CD8-positive, alpha-beta memory T cell (primary cell): ENCODE measurements at places on chromosomes 12 and 14. TPM values are rescaled to one million over a fixed set of nuclear protein-coding genes. Genes with fewer than 3 reads are reported as not detected.

The SPX gene
- not detected for polyA plus RNA-seq

The EGLN3 gene
- 2.5 TPM for polyA plus RNA-seq

The TOMM20L gene
- not detected for polyA plus RNA-seq

The VRTN gene
- not detected for polyA plus RNA-seq

The INHBC gene
- not detected for polyA plus RNA-seq

The KLRC3 gene
- polyA plus RNA-seq, result 7.1 TPM

The KRT72 gene
- not detected for polyA plus RNA-seq

DNA sequence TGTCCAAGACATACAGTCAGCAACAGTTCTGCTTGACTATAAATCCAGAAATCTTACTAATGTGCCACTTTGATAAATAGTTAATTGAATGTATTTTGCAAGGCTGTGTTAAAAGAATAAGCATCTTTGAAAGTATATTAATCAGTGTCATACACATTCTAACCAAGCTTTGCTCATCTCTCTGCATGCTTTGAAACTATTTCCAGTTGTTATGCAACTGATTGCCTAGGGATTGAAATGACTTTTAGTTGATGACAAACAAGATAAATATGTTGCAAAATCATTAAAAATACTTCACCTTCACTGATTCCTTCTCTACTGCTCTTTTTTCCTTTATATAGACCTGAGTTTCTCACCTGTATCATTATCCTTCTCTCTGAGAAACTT lies 91.3 kb downstream of the AEBP2 start:
- no peaks in the 10 kb centered on the region for H3K36me3 ChIP-seq
- no peak overlapping the region for H3K27ac ChIP-seq
- no peak for DNase-seq
- no peak overlapping the region for H3K4me3 ChIP-seq
- H3K4me1 ChIP-seq, result peaks cover 6% of the 10 kb centered on the region
- H3K27me3 ChIP-seq, result no peaks in the 10 kb centered on the region

GRCh38 chr12:25997201-25997963 lies 38.9 kb downstream of the RASSF8 start:
- H3K27ac ChIP-seq, result no peak overlapping the region
- no peaks in the 10 kb centered on the region for H3K27me3 ChIP-seq
- H3K4me3 ChIP-seq, result no peak overlapping the region
- DNase-seq, result no peak
- H3K4me1 ChIP-seq, result no peaks in the 10 kb centered on the region
- no peaks in the 10 kb centered on the region for H3K36me3 ChIP-seq

DNA sequence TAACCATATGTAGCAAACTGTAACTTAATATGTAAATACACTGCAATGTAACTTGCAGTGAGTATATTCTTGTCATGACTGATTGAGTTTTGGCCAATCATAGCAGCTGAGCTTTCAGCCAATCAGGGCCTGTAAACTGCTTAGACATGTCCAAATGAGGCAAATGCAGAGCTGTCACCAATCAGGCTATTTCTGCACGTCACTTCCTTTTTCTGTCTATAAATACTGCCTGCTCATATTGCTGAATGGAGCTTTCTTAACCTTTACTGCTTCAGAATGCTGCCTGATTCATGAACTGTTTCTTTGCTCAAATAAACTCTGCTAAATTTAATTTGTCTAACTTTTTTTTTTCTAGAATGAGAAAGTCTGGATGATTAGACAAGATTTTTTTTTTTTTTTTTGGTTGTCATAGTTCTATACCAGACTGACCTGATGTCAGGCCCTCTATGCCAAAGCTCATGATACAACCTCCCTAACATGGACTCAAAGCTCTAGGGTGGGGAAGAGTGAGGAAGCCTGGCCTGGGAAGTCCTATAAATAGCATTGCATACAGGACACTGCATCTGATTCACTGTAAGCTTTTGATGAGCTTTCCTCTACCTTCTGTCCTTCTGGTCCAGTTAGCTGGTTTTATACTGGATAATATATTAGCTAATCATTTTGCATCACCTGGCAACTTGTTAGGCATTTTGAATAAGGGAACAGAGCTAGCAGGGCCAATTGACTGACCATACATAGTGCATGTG lies 12.0 kb downstream of the MGP start:
- no peaks in the 10 kb centered on the region for H3K4me1 ChIP-seq
- H3K27ac ChIP-seq, result no peak overlapping the region
- no peak for DNase-seq

DNA sequence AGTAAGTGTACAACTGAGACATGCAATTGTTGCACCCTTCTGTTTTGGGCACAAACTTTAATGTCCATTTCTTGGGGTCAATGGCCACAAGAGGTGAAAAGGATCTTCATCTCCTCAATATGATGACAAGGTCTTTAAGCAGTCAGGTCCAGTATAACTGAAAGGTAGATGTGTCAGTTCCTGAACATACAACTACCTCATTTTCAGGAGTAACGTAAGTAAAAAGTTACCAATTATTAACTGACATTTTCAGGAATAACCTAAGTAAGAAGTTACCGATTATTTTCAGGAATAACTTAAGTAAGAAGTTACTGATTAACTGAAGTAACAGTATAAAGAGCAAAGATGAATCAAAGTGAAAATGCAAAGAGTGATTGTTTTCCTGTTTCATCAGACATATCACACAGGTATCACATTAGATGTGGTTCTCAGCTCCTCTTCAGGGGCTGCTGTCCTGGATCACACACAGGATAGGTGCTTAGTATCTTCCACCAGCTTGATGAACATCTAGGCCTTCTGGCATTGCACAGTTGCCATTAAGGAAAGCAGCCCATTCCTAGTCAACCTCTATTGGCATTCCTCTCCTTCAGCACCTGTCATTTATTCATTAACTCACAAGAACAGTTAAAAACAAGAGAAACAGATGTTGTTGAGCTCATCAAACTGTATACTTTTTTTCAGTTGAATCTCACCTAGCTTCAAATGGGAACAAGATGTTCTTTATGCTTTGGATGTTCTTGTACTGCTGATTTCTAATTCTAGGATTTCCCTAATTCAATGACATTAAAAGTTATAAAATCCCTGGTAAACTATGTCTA lies 200.0 kb downstream of the FOXG1 start:
- DNase-seq, result no peak
- H3K4me1 ChIP-seq, result no peaks in the 10 kb centered on the region
- no peaks in the 10 kb centered on the region for H3K36me3 ChIP-seq
- no peak overlapping the region for H3K27ac ChIP-seq

GRCh38 chr12:50066402-50066801 lies 9.0 kb downstream of the ASIC1 start:
- H3K4me3 ChIP-seq, result no peak overlapping the region
- H3K36me3 ChIP-seq, result no peaks in the 10 kb centered on the region
- no peaks in the 10 kb centered on the region for H3K4me1 ChIP-seq
- H3K27me3 ChIP-seq, result no peaks in the 10 kb centered on the region
- H3K27ac ChIP-seq, result no peak overlapping the region
- DNase-seq, result no peak

- no peak overlapping the region for H3K27ac ChIP-seq
- DNase-seq, result no peak
- no peaks in the 10 kb centered on the region for H3K4me1 ChIP-seq
- H3K27me3 ChIP-seq, result no peaks in the 10 kb centered on the region
- no peaks in the 10 kb centered on the region for H3K36me3 ChIP-seq
Observed at GRCh38 chr14:77219591-77219990, 38.0 kb downstream of the TMEM63C start.

GRCh38 chr12:21831791-21832344 lies 57.4 kb upstream of the KCNJ8 start:
- H3K4me1 ChIP-seq, result no peaks in the 10 kb centered on the region
- no peaks in the 10 kb centered on the region for H3K36me3 ChIP-seq
- H3K4me3 ChIP-seq, result no peak overlapping the region
- H3K27ac ChIP-seq, result no peak overlapping the region
- DNase-seq, result no peak
- H3K27me3 ChIP-seq, result no peaks in the 10 kb centered on the region

DNA sequence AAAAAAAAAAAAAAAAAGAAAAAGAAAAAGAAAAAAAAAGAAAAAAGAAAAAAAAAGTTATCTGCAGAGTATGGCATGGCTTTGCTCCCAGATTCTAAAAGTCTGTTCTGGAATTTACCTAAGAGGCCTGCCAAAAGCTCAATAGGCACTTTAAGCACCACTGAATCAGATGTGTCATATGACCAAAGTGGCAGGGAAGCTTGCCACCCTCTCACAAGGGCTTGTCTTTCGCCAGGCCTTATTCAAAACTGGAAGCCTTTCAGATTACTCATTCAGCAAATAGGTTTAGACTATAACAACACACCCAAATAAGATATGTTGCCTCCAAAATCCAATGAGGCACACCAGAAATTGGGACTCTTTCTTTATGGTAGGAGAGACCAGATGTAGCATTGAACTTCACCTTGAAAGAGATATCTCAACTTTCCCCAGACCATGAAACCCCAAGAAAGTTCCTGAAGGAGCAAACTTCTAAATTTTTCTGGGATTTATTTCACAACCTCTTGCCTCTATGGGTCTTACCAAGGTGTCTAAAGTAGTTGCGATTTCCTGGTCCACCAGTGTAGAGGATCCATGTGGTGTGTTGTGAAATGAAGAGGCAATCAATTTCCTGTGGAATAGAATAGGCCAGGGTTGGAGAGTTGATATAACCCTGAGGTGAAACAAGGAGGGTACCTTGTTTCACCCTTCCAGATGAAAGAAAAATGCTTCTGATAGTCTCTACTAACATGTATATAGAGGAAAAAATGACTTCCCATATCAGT lies 218.8 kb downstream of the DAD1 start:
- H3K36me3 ChIP-seq, result no peaks in the 10 kb centered on the region
- no peak overlapping the region for H3K27ac ChIP-seq
- no peak overlapping the region for H3K4me3 ChIP-seq
- DNase-seq, result no peak
- no peaks in the 10 kb centered on the region for H3K4me1 ChIP-seq

DNA sequence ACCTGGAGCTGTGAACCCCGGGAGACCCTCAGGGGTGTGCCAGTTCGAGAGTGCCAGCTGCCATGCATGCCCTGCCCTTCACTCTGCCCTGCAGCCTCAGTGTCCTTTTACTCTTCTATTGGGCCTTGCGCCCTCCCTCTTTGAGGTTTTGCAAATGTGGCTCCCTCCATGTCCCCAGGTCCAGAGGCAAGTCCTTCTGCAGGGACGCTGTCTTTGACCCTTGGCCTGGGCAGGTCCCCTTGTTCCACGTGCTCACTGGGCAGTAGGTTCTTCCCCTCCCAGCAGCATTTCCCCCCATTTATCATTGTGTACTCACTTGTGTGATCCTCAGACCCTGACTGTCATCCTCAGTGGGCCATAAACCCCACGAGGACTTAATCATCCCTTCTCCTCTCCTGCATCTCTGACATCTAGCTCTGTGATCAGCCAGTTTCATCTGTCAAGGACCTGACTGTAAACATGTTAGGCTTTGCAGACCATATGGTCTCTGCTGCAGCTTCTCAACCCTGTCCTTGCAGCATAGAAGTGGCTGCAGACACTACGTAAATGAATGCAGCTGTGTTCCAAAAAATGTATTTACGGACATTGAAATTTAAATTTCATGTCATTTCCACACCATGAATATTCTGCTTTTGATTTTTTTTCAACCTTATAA lies 36.6 kb downstream of the TSPAN9 start:
- no peaks in the 10 kb centered on the region for H3K27me3 ChIP-seq
- H3K4me1 ChIP-seq, result no peaks in the 10 kb centered on the region
- H3K27ac ChIP-seq, result no peak overlapping the region
- H3K36me3 ChIP-seq, result no peaks in the 10 kb centered on the region

DNA sequence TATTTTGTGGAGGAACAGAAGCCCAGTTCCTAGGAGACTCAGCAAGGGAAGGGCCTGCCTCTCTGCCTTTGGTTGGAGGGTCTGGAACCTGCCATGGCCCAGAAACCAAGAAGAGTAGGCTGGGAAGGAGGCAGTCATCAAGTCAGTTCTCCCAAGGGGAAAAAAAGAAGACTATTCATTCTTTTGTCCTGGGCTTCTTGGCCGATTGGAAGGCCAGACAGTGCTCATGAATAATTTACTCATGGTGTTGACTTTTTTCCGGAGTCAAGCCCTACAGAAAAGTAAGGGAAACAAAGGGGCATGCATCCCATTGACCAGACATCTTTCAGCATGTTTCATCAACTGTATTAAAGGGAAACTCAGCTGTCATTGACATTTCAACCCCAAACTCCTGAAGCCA lies 168.1 kb downstream of the PRKCH start:
- peaks cover 63% of the 10 kb centered on the region for H3K36me3 ChIP-seq
- H3K4me3 ChIP-seq, result no peak overlapping the region
- peaks cover 41% of the 10 kb centered on the region for H3K4me1 ChIP-seq

- H3K36me3 ChIP-seq, result no peaks in the 10 kb centered on the region
- no peaks in the 10 kb centered on the region for H3K4me1 ChIP-seq
Observed at GRCh38 chr12:106722837-106723236, 51.6 kb upstream of the RIC8B start.

DNA sequence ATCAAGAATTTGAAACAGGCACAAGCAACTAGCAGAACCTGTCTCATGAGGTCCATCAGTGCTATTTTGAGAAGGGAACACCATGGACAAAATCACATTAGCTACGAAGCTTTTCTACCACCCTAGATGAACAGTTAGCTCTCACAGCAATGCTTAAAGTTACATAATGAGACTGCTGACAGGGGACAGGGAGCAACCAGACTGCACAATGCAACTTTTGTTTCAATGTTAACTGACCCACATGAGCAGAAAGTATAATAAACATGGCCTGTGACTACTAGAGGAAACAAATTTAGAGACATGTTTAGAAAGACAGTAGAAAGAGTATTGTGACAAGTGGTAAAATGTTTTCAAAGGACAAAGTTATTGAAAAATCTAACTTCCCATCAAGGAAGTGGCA lies 282.8 kb downstream of the CEP128 start:
- no peak overlapping the region for H3K4me3 ChIP-seq
- H3K27me3 ChIP-seq, result no peaks in the 10 kb centered on the region
- no peak overlapping the region for H3K27ac ChIP-seq

- H3K27me3 ChIP-seq, result peaks cover 6% of the 10 kb centered on the region
- no peaks in the 10 kb centered on the region for H3K36me3 ChIP-seq
- no peak overlapping the region for H3K27ac ChIP-seq
Observed at GRCh38 chr12:79964100-79964627, 29.3 kb upstream of the PPP1R12A start.

DNA sequence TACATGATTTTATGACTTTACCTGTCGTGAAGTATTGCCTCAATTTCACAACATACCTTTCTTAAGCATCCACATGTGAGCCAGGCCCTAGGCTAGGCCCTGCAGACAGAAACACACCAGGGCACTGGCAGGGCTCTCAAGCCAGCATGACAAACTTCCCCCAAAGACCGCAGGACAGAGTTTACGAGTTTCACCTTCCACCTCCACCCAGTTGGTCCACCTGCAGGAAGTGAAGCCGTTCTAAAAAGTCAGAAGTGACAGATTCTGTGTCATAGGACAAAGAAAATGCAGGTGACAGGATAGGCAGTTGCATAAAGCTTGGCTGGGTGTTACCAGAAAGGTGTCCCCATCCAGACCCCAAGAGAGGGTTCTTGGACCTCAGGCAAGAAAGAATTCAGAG lies 382.3 kb downstream of the PCNX1 start:
- no peaks in the 10 kb centered on the region for H3K4me1 ChIP-seq
- H3K36me3 ChIP-seq, result no peaks in the 10 kb centered on the region
- no peak overlapping the region for H3K4me3 ChIP-seq
- H3K27ac ChIP-seq, result no peak overlapping the region

DNA sequence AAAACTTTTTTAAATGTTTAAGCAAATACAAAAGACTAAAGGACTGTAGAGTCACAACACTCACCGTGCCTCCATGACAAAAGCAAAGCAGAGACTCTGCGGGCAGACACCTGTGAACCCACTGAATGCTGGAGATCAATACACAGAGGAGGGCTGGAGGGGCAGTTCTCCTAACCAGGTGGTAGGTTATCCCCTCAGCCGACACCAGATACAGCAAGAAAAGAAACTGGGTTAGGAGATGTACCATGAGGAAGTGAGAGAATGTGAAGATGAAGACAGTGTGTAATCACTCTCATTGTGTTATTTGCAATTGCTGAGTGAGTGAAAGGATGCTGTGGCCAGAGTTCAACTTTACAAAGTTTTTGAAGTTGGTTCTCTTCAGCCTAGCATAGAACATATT lies 480.3 kb downstream of the BCL11B start:
- no peaks in the 10 kb centered on the region for H3K36me3 ChIP-seq
- no peak overlapping the region for H3K4me3 ChIP-seq
- no peaks in the 10 kb centered on the region for H3K4me1 ChIP-seq
- H3K27me3 ChIP-seq, result no peaks in the 10 kb centered on the region
- no peak overlapping the region for H3K27ac ChIP-seq
